Nucleus accumbens (tissue), 56 donors: ENCODE measurements at places on chromosomes 4 and X.

DNA sequence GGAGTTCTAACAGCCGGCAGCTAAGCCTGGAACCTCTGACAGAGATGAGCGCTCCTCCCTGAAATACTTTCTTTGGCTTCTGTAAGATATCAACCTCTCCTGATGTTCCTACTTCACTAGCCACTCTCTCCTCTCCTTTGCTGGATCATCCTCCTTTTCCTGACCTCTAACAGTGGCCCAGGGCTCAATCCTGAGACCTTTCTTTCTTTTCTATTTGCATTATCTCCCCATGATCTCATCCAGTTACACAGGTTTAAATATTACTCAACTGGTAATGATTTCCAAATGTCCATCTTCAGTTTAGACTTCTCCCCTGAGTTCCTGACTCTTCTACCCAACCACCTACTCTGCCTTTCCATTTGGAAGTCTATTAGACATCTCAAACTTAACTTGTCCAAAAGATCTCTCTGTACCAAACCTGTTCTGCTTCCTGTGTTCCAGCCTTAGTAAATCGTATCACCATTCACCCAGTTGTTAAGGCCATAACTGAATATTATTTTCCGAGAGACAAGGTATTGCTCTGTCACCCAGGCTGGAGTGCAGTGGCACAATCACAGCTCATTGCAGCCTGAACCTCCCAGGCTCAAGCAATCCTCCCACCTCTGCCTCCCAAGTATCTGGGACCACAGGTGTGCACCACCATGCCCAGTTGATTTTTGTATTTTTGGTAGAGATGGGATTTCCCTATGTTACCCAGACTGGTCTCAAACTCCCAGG, 41.1 kb downstream of the RFC1 start:
- DNase-seq, result no peak

DNA sequence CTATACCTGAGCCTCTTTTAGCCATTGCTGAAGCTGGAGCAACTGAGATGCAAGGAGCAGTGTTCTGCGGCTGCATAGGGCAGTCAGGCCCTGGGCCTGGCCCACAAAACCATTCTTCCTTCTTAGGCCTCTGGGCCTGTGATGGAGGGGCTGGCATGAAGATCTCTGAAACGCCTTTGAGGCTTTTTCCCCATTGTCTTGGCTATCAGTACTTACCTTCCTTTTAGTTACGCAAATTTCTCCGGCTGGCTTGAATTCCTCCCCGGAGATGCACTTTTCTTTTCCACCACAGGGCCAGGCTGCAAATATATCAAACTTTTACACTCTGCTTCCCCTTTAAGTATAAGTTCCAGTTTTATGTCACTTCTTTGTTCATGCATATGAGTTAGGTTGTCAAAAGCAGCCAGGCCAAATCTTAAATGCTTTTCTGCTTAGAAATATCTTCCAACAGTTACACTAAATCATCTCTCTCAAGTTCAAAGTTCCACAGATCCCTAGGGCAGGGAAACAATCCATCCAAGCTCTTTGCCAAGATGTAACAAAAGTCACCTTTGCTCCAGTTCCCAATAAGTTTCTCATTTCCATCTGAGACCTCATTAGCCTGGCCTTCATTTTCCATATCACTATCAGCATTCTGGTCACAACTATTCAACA, 194.4 kb upstream of the PCDH7 start:
- DNase-seq, result no peak

GRCh38 chr4:154562697-154563254, at the start of gene FGB:
TSS of gene FGB (plus strand) at chr4:154563011. CDS start at chr4:154563019, 8 bp downstream.
- no peak for DNase-seq

- DNase-seq, result no peak
Observed at GRCh38 chr4:13493793-13494192, 9.7 kb upstream of the RAB28 start.

- DNase-seq, result no peak
Observed at GRCh38 chr4:2501034-2501594, 32.2 kb downstream of the RNF4 start.
